ENCODE measurements at places on chromosomes 1 and 21.

DNA sequence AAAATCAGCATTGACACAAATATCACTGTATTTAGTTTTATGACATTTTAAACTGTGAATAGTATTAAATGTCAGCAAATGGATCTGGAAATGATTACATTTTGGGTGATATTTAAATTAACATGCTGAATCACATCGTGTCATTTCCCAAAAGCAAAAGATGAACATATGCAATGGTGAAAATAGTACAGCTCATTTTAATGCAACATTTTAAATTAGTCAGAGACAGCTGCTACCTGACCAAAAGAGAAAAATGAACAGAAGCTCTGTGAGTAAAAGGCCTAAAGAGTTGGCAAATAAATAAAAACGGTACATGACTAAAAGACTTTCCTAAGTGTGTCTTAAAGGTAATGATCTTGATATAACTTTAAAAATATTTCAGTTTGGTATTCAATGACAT, 86.0 kb upstream of the GNG4 start:
- DNase-seq = no peak

DNA sequence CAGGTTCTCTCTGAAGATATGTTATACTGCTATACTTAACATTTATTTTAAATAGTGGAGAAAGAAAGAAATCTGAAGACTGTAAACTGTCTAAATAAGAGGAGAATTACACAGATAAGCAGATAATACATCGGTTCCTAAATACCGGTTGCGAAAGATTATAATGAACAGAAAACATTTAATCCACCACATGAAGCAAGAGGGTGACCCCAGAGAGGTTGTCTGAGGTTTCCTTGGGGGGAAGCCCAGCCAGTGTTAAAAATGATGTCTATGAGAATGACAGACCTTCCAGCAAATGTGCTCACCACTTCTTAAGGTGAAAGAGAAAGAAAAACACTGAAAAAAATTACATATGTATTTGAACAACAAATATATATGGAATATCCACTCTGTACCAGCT, 356.4 kb upstream of the KAZN start:
- no peak for DNase-seq

GRCh38 chr1:22453181-22453580, 1.5 kb downstream of the ZBTB40 start:
- no peak for DNase-seq

- DNase-seq = no peak
These were observed 59.7 kb downstream of the TNR start for GRCh38 chr1:175683491-175684298.
